ENCODE measurements at places on chromosomes 5 and 9.

DNA sequence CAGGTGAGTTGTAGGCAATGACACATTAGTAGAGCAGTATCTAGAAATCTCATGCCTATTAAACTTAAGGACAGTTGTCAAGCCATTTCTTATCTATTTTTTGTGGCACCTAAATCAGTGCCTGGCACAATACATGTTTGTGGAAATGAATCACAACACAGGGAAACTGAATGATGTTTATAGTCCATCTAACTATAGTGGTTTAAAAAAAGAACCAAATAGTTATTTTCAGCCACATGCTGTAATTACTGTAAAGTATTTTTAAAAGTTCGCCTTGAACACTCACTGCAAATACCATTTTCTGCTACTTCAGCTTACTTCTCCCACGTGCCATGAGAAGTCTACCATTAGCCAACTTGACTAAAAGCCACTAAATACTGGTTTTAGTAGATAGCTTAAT, 21.9 kb downstream of the FNBP1 start:
- no peak for DNase-seq

DNA sequence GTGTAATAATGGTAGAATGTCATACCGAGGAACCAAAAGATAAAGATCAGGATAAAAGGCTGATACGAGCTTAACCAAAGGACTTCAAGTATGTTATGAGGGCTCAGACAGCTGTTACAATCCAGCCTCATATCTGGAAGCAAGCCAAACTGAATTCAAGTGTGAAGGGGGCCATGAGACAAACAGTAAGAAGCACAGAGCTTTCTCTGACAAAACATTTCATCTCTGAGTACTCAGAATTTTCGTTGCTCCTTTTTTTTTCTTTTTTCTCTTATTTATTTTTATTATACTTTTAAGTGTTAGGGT, 52.9 kb upstream of the CD180 start:
- DNase-seq = no peak

GRCh38 chr9:108842610-108843295, 13.0 kb downstream of the ACTL7B start:
- DNase-seq = no peak

GRCh38 chr5:15008476-15008875, 136.9 kb upstream of the ANKH start:
- DNase-seq = peak; percentile 97

DNA sequence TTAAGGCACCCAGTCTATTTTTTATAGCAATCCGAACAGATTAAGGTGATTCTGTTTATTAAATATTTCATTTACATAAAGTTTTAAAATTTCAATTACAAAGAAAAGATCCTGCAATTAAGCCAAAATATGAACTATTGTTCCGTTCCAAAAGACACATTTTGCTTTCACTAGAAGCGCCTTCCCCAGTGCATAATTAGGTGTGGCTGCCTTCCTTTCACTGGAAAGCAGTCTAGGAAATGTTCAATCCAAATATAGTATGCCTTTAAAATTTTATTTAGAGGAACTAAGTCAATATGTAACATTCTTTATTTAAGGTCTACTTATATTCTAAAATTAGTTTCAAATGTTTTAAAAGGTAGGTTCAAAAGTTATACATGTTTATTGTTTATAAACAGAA, 7.6 kb downstream of the CTNNAL1 start:
- no peak for DNase-seq

GRCh38 chr9:33946779-33947535, 101.7 kb downstream of the UBAP2 start:
- DNase-seq = no peak

- DNase-seq = no peak
These were observed 16.1 kb upstream of the NEUROG1 start for GRCh38 chr5:135551593-135552447.

DNA sequence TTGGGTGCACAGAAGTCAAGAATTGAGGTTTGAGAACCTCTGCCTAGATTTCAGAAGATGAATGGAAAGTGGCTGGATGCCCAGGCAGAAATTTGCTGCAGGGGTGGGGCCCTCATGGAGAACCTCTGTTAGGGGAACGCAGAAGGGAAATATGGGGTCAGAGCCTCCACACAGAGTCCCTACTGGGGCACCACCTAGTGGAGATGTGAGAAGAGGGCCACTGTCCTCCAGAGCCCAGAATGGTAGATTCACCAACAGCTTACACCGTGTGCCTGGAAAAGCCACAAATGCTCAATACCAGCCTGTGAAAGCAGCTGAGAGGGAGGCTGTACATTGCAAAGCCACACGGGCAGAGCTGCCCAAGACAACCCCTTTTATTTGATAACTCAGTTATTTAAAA, 383.5 kb downstream of the TLE4 start:
- peak; percentile 66 for DNase-seq

DNA sequence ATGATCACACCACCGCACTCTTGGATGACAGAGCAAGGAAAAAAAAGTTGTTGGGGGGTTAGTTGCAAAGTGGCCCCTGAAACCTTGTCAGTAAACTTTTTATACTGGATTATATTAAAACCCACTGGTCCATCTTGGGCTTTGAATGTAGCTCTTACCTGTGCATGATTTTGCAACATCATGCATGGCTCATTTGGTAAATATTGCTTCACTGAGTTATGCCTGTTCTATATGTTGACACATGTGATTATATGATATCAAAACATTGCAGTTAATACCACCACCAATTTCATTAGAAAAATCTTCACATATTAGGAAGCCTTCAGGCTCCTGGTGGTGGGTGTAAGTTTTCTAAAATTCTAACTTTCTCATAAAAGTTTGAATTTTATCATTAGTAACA, 41.9 kb downstream of the DYNC2I2 start:
- DNase-seq = no peak

DNA sequence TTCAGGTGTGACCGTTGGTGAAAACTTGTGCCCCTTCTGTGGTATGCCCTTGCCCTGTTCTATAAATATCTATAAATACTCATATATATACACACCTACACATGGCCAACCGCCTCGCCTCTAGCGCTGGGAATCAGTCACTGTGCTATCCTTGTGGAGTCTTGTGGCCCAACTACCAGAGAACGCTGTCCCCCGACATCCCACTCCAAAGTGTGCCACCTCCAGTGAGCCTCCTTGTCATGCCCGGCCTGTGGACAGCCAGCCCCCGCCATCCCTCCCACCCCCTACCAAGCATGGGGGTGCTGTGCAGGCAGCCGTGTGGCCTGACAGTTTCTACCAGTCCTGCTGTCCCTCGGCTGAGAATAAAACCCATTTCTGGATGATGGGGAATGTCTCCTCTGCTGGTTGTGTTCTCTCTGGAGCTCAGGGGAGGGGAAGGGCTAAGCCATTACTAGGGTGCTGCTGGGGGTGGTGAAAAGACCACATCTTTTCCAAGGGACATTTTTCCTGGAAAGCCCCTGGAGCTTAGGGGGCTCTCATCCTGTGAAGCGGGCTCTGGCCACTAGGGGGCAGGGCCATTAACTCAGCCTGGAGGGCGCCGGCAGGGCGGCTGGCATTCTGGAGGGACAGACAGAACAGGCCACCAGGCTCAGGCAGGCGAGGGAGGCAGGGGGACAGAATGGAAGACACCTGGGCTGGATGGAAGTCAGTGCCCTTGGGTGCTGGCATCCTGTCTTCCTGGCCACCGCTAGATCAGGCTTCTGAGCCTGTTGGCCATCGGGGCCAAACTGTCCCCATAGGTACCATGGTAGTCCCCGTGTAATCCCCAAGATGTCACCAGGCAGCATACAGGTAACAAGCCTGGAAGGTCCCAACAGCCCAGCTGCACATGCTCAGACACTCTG, 20.7 kb downstream of the GOLGA2 start:
- DNase-seq = no peak

GRCh38 chr9:4553951-4554381, 63.7 kb downstream of the SLC1A1 start:
- no peak for DNase-seq

DNA sequence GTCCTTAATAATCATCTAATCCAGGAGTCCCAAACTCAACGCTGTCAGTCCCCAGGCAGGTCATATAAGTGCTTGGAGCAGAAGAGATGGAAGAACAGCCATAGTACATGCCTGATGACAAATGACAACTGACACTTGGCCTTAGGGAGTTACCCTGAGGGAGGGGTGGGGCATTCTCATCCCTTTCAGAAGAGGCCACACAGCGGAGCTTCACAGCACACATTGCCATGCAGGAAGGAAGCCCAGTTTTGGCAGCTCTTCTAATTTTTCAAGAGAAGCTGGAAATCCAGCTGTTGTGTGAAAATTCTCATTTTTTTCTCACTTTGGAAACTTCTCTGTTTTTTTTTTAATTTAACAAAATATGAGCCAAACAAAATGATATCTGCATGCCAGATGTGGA, 89.0 kb downstream of the ASTN2 start:
- no peak for DNase-seq

- no peak for DNase-seq
These were observed 96.6 kb upstream of the DMRT1 start for GRCh38 chr9:744790-745484.

DNA sequence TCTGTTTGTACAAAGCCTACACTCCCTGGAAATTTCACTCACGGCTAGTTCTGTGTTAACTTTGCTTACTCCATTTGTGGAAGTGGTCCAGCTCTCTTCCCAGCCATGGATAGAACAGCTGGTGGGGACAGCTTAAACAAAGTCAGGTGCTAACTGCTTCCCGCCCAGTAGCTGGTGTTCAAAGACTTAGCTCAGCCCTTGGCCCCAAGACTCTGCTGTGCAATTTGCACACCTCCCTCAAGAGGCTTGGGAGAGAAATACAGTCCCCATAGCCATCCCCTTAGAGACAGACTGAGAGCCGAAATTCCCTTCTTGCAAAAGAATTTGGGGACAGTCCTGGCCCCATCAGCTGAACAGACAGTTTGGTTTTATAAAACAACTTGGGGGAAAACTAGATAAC, 73.8 kb upstream of the RAI14 start:
- no peak for DNase-seq
